ENCODE measurements at places on chromosomes 13 and 19.
A peak's percentile ranks its signal among the peaks of the same experiment; 100 is the strongest.

GRCh38 chr13:91360246-91360751 is 12.8 kb downstream of the MIR17HG start:
- no peak for DNase-seq

DNA sequence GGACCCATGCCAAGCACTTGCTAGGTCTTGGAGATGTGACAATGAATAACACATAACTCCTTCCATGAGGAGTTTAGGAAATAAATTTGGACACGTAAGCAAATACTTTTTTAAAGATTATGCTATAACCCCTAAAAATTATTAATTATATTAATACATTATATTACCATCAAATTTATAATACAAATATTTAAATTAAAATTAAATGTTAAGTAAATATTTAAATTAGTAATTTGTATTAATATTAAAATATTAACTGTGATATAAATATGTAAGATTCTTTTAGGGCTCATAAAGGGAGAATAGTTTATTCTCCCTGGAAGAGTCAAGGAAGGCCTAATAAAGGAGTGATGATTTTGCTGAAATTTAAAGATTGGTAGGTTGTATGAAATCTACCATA is 121.1 kb downstream of the RAP2A start:
- no peak for DNase-seq

- DNase-seq, result no peak
Measured at GRCh38 chr19:9913237-9914000, 22.9 kb downstream of the OLFM2 start.

DNA sequence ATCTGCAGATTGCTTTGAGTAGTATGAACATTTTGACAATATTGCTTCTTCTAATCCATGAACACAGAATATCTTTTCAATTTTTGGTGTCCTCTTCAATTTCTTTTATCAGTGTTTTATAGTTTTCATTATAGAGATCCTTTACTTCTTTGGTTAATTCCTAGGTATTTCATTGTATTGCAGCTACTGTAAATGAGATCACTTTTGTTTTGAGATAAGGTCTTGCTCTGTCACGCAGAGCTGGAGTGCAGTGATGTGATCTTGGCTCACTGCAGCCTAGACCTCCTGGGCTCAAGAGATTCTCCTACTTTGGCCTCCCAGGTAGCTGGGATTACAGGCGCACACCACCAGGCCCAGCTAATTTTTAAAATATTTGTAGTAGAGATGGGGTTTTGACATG is 9.8 kb downstream of the CYP2A7 start:
- DNase-seq, result no peak

- DNase-seq, result peak; percentile 60
Measured at GRCh38 chr13:44837250-44837649, 152.0 kb downstream of the NUFIP1 start.

- DNase-seq, result no peak
Measured at GRCh38 chr19:30637926-30638325, 265.7 kb downstream of the ZNF536 start.

DNA sequence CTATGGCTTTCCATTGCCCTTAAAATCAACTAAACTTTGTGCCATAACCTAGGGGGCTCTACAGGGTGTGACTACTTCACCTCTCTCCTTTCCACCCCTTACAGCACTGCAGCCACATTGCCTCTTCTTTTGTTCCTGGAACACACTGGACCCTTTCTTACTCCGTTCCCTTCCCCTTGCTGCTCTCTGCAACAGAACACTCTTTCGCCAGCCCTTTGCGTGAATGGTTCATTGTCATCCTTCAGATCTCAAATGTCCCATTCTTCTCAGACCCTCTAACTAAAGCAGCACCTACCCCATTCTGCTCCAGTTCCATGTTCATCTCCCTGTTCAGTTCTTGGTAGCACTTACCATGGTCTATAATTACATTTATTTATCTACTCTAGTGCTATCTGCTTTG is 208.3 kb downstream of the OXGR1 start:
- DNase-seq, result no peak

GRCh38 chr19:13629687-13630357 is 123.5 kb upstream of the CACNA1A start:
- DNase-seq, result peak; percentile 10

- peak; percentile 80 for DNase-seq
Measured at GRCh38 chr13:51797664-51798488, 6.1 kb downstream of the DHRS12 start.

- DNase-seq, result no peak
Measured at GRCh38 chr19:791567-792305, 5.5 kb upstream of the PTBP1 start.

- no peak for DNase-seq
Measured at GRCh38 chr19:2219726-2220125, 16.4 kb downstream of the PLEKHJ1 start.

- peak; percentile 62 for DNase-seq
Measured at GRCh38 chr19:58544591-58545285, 874 bp downstream of the TRIM28 start.

GRCh38 chr13:32587811-32588170 is 1.5 kb downstream of the PDS5B start:
- no peak for DNase-seq

GRCh38 chr13:93227878-93228642 is 1.5 kb downstream of the GPC6 start:
- DNase-seq, result peak; percentile 93

- DNase-seq, result no peak
Measured at GRCh38 chr13:29210676-29211075, 384.8 kb downstream of the SLC7A1 start.

GRCh38 chr13:28601581-28601980 is 57.3 kb upstream of the POMP start:
- DNase-seq, result no peak

DNA sequence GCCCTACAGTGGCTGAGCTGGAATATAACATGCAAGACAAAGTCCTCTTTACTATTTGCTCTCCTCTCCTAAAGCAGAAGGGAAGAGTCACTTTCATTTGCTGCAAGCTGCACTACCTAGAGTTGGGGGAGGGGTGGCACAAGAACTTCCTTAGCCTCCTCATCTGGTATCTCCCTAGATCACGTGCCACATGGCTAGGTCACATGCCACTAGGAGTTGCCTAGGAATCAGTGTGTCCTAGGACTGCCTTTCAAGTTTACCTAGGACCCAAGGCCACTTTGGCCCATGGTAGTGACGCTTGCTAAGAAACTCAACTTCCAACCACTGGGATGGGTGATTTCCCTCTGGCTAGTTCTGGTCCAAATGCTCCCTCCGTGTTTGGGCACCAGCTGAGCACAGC is 625.2 kb downstream of the DIAPH3 start:
- no peak for DNase-seq

- no peak for DNase-seq
Measured at GRCh38 chr13:75725736-75726135, 89.6 kb downstream of the LMO7 start.

DNA sequence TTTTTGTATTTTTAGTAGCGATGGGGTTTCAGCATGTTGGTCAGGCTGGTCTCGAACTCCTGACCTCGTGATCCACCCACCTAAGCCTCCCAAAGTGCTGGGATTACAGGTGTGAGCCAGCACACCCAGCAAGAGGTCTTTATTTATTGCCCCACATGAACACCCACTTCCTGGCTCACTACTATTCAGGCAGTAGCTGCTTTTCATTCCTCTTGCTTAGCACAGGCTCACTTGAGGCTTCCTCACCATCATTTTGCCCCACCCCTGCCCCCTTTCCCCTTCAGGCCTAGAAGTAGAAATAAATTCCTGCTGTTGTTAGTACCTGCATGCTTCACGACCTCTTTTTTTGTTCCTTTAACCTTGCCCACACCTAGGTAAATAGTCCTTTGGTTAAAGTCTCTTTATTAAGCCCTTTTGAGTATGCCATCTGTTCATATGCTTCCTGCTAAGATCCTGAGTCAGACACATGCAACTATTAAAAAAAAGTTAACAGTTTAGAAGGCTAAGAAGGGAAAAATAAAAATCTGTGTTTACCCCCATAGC is 33.5 kb upstream of the ITM2B start:
- no peak for DNase-seq

DNA sequence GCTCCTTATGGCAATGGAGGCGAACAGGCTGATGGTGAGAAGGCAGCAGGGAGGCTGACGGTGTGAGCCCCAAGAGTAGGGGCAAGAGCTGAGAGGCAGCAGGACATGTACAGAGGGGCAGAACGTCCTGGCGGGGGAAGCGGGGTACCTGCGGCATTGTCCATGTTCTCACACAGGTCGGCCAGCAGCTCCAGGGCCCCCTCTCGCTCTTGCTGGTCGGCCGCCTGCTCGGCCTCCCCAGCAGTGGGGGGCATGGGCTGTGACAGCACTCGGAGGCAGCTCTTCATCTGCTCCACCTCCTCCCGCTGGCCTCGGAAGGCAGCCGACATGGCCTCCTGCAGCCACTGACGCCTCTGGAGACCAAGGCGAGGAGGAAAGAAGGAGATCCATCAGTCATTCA is 2.4 kb downstream of the HSPBP1 start:
- no peak for DNase-seq

GRCh38 chr19:18450021-18450930 is 12.3 kb upstream of the ISYNA1 start:
- no peak for DNase-seq

- DNase-seq, result peak; percentile 95
Measured at GRCh38 chr19:45615795-45616703, 14.0 kb upstream of the GPR4 start.

- no peak for DNase-seq
Measured at GRCh38 chr19:16363133-16363851, 38.7 kb downstream of the KLF2 start.

DNA sequence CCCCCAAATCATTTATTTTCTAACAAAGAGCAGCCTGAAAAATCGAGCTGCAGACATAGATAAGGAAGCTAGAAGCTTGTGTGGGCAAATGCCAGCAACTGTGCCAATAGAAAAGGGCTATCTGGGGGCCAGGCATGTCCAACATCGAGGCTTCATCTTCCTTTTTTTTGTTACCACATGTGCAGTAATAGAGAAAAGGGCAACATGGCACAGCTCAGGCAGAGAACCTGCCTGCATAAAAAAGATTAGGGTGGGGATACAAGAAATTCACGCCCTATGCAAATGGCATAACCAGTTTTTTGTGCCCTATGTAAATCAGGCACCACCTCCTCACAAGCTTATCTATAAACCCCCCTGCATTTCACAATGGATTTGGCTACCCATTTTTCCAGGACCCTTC is 60.4 kb upstream of the ABCC4 start:
- no peak for DNase-seq

All from choroid plexus epithelial cell (primary cell).